ENCODE measurements at places on chromosomes 4 and X.

DNA sequence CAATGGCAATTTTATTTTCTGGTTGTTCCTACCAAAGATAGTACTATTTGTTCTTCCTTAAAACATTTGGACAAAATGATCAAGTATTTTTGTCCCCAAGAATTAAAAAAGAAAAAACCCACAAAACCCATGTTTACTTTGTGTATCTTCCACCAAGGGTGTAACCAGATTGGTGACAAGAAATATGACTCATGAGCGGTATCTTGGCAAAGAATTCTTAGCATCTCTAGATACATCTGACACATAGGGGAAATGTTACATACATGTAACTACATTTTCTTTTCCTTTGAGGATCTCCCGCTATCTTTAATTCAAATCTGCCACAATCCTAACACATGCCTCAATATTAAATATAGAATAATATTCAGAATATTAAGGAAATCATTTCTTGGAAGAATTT, 78.7 kb downstream of the WDFY3 start:
- no peak for DNase-seq

DNA sequence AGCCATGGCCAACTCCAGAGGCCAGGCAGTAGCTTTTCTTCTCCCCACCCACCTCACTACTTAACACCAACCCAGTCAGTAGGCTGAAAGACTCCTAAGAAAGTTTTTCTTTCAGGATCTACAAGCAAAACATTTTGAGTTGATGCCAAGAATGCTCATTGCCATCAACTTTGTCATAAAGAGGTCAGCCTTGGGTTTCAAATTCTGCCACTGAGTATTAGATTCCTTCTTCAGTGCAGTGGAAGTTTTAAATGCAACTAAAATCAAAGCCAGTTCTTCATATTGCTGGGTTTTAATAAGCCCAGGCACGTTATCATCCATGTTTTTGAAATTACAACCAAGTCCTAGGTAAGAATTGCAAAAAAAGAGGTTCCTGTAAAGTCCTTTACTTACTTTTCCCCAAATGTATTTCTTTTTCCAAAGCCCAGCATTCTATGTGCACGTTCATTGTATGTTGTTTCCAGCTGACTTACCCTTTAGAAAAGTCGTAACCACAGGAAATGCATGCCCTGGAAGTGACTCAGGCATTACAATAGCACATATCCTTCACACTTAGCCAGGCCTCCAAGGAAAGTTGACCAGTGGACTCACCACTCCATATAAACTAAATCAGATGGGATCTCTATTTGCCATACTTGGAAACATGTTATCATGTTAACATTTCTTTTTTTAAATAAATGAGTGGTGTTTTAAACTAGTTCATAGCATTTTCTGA, 229.9 kb downstream of the SOX3 start:
- DNase-seq, result no peak

GRCh38 chrX:150324035-150324728, 38.9 kb upstream of the MAMLD1 start:
- no peak for DNase-seq

DNA sequence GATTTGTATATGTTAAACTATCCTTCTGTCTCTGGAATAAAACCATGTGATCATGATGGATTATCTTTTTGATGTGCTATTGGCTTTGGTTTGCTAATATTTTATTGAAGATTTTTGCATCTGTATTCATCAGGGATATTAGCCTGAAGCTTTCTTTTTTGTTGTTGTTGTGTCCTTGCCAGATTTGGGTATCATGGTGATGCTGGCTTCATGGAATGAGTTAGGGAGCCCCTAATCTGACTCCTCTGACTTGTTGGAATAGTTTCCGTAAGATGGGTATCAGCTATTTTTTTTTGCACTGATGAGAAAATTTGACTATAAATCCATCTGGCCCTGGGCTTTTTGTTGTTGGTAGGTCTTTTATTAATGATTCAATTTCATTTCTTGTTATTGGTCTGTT, 45.7 kb downstream of the ATP10D start:
- DNase-seq, result no peak

DNA sequence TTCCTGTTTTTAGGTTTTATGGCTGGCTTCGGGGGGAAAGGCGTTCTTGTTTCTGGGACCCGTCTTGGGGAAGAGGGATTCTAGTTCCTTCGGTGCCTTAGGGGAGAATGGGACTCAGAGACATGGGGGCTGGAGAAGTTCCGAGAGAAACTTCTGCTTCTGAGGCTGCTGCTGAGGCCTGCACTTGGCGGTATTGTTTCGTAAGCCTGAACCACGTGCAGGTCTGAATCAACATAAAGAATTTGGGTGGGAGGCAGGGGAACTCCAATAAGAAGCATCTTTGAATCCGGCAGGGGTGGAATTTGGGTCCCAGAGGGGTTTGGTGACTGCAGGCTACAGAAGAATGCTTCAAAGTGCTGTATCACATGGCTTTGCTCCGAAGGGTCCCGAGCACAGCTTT, 15.1 kb downstream of the XG start:
- no peak for DNase-seq

DNA sequence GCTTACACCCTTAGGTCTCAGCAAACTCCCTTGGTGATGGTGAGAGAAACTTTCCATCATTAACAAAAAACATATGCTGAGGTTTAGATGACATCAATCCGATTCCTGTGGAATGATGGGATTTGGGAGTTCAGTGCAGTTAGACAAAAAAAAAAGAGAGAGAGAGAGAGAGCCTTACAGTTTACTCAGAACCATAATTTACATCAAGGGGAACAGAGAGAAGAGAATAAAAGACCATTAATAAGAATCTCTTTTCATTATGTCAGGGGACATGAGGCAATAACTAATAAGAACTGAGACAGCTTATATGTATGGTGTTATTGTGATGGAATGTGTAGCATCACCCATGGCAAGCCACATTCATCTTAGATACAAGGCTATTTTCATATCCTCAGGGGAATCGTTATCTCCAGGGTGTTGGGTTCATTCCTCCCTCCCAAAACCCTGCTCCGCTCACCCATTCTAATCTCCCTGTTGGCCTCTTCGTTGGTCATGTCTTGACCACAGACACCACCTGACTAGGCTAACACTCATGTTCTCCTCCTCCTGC, 175.7 kb upstream of the MXRA5 start:
- no peak for DNase-seq

DNA sequence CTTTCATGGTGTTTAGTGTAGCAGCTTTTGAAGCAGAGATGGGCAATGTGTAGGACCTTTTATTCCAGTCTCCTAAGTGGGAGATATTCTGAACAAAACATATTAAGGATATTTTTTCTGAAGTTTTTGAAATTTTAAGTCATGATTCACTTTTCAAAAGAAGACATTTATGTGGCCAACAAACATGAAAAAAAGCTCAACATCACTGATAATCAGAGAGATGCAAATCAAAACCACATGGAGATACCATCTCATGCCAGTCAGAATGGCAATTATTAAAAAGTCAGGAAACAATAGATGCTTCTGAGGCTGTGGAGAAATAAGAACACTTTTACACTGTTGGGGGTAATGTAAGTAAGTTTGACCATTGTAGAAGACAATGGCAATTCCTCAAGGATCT, 76.0 kb downstream of the FAT4 start:
- no peak for DNase-seq

- DNase-seq, result no peak
Observed at GRCh38 chr4:5980436-5981155, 37.6 kb downstream of the C4orf50 start.

DNA sequence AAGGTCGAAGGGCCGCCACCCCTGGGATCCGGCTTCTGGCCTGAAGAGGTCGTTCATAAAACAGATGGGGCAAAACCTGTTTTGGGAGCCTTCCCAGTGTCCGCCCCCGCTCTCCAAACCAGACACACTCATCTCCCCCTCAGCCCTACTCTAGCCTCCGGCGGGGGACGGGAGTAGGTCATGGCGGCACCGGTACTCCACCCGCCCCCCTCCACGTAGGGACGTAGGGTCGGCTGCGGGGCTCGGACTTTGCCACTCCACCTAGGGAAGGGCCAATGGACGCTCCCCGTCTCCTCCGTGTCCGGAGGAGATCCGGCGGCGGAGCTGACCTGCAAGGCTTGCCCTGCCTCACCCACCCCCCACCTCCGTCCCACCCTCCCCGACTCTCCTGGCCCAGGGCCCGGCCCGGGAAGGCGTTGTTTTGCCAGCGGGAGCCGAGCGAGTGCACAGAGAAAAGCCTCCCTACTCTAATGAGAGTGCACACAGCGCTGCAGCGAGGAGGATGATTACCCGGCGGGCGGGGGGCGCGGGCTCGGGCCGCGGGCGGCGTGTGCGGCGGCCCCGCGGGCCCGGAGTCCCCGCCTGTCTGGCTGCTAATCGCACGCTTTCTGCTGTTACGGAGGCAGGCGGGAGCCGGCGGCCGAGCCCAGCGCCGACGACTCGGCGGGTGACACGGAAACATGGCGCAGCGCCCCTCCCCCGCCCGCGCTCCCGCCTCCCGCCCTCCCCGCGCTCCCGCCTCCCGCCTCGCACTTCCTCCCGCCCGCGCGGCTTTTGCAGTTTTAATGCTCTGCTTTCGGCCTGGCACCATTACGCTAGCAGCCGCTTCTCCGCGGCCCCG, 8.3 kb upstream of the BCOR start:
- peak; percentile 75 for DNase-seq

- no peak for DNase-seq
Observed at GRCh38 chrX:312621-313331, 5.8 kb downstream of the GTPBP6 start.

GRCh38 chr4:25223802-25224375, 9.9 kb upstream of the PI4K2B start:
- no peak for DNase-seq

DNA sequence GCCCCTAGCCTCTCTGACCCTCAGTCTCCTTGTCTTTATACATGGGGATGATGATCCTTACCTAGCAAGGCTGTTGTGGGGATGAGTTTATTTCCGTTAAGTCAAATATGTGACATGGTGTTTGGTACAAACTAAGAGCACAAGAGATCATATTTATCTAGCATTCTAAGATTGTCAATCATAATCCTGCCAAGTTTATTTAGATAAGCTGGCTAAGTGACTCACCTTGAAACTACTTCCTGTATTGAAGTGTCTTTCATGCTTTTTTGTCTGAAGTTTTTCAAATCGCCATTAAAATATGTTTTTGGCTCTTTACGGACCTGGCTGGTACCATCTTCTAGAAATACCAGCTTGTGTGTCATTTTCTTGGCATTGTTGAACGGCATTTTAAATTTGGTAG, 30.7 kb downstream of the MAP7D3 start:
- no peak for DNase-seq

DNA sequence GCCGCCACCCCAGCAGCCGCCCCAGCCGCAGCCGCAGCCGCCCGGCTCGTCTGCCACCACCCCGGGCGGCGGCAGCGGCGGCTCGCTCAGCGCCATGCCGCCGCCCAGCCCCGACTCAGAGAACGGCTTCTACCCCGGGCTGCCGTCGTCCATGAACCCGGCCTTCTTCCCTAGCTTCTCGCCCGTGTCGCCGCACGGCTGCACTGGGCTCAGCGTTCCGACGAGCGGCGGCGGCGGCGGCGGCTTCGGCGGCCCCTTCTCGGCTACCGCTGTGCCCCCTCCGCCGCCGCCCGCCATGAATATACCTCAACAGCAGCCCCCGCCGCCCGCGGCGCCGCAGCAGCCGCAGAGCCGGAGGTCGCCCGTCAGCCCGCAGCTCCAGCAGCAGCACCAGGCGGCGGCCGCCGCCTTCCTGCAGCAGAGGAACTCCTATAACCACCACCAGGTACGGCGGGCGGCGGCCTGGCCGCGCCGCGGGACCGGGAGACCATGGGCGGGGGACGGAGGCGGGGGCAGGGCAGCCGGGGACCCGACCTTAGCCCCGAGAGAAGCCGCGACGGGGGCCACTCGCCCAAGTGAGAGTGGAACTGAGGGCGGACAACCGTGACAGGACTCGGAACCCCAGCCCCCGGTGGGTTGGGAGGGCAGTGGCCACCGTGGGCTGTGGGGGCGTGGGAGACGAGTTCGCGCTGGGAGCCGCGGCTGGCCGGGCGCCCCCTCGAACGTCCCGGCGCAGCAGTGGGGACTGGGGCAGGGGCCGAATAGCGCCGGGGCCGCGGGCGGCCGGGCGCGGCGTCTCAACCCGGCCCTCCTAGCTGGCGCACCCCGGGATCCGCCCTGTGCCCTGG, 1.8 kb downstream of the CPEB2 start:
- DNase-seq, result peak; percentile 53

DNA sequence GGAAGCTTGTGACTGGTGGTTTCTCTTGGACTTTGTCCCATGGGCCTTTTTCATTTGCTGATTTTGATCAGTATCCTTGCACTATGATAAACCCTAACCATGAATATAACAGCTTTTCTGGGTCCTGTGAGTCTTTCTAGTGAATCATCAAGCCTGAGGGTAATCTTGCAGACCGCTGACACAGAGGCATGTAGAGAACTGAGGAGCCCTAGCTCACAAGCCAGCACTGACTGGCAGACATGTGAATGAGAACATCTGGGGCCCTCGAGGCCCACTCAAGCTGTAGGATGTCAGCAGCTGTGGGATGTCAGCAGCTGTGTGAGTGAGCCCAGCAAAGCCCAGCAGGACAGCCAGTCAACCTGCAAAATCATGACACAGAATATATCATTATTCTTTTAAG, 36.7 kb downstream of the HMGB3 start:
- DNase-seq, result no peak

GRCh38 chr4:35216636-35217035, 1027.7 kb downstream of the ARAP2 start:
- no peak for DNase-seq

DNA sequence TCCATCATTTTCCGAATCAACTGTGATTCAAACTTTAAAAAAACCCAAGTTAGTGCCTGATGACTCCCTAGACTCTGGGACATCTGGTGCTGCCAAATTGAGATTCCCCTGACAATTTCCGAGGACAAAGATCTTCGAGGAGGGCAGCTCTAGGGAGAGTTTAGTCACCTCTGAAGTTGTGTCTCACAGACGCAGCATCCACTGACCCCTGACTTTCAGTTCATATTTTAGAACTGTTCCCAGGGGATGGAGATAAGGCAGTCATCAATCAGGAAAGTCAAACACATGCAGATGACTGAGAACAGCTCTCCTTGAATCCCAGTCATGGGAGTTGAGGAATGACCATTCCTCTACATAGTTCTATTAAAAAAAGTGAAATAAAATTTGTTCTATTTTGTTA, 643.9 kb downstream of the TRIML1 start:
- DNase-seq, result no peak

GRCh38 chr4:182801636-182802035, 115.5 kb downstream of the DCTD start:
- DNase-seq, result no peak

GRCh38 chrX:36422368-36422767, 502.8 kb downstream of the CFAP47 start:
- no peak for DNase-seq

Data from GM20000 (cell line).